ENCODE measurements at places on chromosomes 4 and X.

GRCh38 chrX:3252744-3253143, 93.7 kb downstream of the MXRA5 start:
- DNase-seq, result no peak

DNA sequence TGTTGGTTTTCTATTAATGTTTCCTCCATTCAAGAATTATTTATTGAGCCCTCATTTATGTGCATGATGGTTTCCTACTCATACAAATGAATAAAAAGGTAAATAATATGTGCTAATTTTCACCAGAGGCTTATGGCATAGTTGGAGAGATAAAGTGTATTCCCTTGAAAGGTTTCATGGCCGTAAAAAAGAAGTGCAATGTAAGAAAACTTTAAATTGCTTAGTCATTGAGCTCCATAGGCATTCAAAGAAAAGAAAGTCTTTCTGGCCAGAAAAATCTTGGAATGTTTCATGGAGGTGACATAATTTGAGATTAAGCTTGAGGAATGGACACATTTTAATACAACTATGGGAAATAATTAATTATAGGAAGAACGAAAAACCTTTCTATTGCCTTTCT, 8.7 kb downstream of the KLHL4 start:
- DNase-seq, result no peak

DNA sequence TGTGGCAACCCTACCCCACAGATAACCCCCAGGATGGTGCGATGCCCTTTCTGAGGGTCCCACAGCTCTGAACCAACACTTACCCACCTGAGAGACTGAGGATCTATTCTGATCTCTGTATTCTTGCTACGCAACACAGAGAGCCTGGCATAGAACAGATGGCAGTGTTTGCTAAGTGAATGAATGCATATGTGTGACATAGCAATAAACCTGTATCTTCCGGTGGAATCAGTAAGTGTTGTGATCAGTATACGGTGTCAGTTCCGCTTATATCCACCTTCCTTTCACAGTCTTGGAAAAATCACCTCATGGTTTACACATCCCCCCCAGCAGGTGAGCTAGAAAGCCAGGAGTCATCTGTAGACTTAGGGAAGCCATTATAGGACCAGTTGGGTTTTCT, 5.9 kb upstream of the HSD17B10 start:
- DNase-seq, result no peak

GRCh38 chr4:124415146-124415545, 297.4 kb downstream of the ANKRD50 start:
- DNase-seq, result no peak

- DNase-seq, result no peak
Observed at GRCh38 chr4:115418635-115419396, 305.4 kb upstream of the NDST4 start.

DNA sequence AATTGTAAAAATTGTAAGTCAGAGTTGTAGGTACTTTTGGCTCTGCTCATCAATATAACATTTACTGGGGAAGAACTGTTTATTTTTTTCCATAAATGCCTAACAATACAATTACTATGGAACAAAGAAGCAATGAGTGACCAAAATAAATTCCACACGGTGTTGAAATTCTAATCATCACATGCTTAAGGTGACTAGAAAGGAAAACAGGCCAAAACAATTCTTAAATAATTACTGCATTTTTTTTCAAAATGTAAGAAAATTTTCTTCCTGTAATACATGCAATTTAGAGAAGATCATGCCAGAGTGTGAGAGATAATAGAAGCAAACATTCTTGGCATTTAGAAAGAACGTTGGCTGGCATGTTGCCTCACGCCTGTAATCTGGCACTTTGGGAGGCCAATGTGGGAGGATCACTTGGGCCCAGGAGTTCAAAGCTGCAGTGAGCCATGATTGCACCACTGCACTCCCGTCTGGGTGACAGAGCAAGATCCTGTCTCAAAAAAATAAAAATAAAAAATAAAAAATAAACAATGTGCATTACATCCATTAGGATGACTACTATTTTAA, 22.5 kb downstream of the C4orf46 start:
- DNase-seq, result no peak

DNA sequence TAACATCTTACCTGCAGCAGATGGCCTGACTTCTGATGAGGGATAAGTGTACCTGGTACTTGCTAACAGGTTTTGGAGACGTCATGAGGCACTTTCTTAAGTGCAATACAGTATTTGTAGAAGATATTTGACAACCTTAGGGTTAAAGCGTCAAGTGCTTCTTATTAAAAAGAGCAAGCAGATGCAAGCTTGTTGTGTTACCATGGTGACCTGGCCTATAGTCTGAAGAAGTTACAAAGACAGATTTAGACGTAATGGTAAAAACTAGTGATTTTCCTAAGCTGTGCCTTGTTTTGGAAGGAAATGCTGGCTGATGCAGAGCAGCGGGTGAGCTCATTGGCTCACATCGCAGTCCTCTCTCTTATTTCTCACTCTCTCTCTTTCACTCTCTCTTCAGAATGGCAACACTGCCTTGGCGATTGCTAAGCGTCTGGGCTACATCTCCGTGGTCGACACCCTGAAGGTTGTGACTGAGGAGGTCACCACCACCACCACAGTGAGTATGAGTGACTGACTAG, 243.6 kb downstream of the ANK2 start:
- no peak for DNase-seq

GRCh38 chr4:68256284-68256683, 10.8 kb upstream of the TMPRSS11B start:
- no peak for DNase-seq

DNA sequence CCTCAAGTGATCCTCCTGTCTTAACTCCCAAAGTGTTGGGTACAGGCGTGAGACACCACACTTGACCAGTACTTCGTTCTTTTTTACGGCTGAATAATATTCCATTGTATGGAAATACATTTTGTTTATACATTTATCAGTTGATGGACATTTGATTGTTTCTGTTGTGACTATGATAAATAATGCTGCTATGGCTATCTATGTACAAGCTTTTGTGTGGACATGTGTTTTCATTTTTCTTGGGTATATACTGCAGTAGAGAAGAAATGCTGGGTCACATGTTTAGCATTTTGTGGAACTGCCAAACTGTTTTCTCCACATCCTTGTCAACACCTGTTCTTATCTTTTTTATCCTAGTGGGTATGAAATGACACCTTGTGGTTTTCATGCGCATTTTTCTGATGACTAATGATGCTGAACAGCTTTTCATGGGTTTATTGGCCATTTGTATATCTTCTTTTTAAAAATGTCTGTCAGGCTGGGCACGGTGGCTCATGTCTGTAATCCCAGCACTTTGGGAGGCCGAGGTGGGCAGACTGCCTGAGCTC, 37.3 kb downstream of the SAT1 start:
- no peak for DNase-seq

DNA sequence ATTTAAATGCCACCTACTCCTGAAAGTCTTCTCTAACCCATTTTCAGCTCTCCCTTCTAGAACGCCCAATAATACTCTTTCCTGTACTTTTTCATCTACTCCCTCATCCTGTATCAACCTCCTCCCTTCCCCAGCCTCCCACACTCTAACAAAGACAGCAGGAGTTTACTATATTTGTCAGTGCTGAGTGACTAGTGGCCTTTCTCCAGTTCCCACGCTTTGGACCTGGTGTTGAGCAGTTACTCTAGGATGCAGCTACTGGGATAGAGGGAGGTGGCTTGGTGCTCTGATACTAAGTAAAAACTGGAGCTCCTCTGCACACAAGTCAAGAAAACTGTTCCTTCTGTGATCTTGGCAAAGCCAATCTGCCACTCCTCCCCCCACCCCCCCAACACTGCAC, 36.1 kb upstream of the KLHL13 start:
- DNase-seq, result no peak

DNA sequence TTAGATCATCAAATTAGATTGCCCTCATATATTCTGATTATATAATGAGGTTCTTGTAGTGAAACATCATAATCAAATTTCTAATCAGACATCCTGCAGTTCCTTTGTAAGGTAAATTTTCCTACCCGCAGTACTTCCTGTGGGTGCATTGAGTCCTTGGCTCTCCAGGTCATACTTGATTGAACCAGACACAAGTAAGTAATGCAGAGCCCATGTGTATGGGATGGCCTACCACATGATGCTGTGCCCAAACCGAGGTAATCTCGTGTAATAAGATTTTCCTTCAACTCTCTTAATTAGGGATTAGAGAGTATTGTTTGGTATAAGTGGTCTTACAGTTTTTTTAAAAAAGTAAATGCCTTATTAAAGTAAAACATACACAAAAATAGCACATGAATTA, 1841.8 kb downstream of the PCDH7 start:
- DNase-seq, result no peak

DNA sequence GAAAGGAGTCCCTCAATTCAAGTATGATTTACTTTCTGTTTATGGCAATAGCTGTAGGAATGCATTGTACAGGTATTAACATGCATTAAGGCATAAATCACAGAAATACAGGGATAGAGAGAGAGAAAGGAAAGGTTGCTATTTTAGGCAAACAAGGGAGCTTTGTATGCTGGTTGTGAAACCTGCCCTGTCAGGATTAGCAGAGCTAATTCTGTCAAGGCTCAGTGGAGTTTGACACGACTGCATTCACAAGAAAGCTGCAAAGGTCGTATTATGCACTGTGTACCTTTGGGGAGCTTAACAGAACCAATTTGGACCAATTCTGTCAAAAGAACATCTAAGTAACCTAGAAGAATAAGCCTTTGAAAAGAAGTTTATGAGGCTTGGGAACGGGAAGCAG, 239.3 kb downstream of the GRIA2 start:
- no peak for DNase-seq

DNA sequence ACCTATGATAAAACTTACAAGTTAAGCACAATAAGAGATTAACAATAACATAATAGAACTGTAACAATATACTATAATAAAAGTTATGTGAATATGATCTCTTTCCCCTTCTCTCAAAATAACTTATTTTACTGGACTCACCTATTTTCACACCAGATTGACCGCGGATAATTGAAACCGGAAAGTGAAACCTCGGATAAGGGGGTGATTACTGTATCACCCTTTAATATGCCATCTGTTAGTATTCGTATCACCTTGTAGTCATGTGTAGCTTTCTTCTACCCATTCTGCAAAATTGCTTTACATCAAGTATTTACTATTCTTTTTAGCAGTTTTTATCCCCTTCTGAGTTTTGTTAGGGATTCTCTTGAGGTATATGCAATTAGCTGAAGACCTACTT, 1.8 kb downstream of the SPCS3 start:
- no peak for DNase-seq

GRCh38 chr4:16627999-16628398, 270.4 kb downstream of the LDB2 start:
- no peak for DNase-seq

GRCh38 chrX:38365954-38366353, 13.6 kb downstream of the OTC start:
- DNase-seq, result no peak

DNA sequence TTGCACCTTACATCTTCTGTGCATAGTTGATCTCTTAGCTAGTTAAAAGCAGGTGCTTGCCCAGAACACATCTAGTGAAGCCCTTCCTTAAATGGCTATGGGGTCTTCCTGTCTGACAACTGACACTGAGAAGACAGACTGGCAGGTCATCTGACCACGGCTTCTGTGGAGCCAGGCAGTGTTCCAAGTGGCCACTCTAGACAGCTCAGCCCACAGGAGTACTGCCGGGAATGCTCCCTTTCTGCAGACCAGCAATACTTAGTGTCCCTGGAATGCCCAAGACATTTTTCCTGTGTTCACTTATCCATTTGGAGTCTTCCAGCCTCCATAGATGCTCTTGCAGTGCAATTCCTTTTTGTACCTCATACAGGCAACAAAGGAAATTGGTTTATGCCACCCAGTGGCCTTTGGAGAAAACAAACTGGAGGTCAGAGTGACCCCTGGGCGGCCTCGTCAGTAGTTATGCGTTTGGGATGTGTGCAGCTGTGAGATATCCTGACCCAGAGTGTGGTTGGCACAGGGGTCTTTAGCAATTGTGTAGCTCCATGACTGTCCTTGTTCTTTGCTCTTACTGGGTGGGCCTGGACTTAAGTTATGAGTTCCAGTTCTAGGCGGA, 335.5 kb downstream of the ARHGAP10 start:
- DNase-seq, result no peak

DNA sequence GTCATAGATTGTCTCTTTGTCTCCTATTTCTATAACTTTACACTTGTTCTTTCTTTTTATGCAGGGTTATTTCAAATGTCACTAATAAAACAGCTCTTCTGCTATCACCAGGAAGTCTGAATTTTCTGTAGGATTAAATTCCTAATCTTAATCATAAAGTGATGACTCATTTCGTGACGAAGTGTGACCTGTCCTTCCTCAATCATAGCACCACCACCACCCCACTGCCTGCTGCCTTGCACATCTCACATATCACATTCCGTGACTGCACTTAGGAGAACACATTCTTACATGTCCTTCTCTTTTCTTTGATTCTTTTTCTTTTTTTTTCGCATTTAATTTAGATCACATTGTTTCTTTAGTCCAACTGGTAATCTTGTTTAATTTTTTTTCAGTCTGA, 57.7 kb upstream of the UGT2B7 start:
- no peak for DNase-seq

GRCh38 chrX:120213438-120214265, 37.0 kb upstream of the ZBTB33 start:
- no peak for DNase-seq

- DNase-seq, result no peak
Observed at GRCh38 chr4:5754529-5754881, 43.5 kb downstream of the EVC start.

- no peak for DNase-seq
Observed at GRCh38 chr4:17197070-17197469, 298.6 kb upstream of the LDB2 start.

DNA sequence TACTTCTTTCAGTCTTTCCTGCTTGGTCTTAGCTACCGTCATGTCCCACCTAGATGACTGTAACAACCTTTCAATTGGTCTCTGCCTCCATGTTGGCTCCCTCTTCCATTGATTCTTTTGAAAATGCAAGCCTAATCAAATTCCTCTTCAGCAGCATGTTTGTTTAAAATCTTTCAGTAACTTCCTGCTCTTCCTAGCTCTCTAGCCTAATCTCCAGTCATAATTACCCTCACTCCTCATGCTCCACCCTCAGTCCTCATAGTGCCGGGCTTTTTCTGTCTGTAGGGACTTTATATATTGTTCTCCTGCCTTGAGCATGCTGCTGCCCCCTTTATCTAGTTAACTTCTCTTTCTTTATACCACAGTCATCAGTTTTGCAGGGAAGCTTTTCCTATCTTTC, 12.1 kb downstream of the SNX25 start:
- DNase-seq, result no peak

- DNase-seq, result no peak
Observed at GRCh38 chrX:47518144-47518543, 35.1 kb upstream of the ZNF41 start.
